ENCODE measurements at places on chromosomes 6 and 20.

- DNase-seq: no peak
These were observed 410 bp downstream of the SYNE1 start for GRCh38 chr6:152636609-152637295.

GRCh38 chr6:143969077-143969476, 39.0 kb downstream of the PLAGL1 start:
- DNase-seq: no peak

- peak; percentile 34 for DNase-seq
These were observed 2.4 kb downstream of the CSTL1 start for GRCh38 chr20:23441850-23442313.

GRCh38 chr20:6768228-6769140, 998 bp downstream of the BMP2 start:
- no peak for DNase-seq

DNA sequence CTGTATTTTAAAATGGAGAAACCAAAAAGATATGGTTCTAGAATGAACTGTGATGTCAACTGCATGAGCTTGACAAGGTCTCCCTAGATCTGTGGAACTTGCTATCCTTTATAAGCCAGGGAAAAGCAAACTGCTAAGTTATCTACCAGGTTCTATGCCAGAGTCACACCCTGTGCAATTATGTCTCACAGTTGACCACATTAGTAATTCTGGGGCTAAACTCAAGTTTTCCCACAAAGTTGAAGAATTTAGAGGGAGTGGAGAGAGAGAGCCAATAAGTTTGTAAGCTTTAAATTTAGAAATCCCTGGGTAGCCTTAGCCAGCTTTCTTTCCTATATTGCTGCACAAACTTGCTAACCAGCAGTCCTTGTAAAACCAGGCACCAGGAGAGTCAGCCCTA, 407.0 kb upstream of the SASH1 start:
- DNase-seq: no peak
